ENCODE measurements at places on chromosomes 11 and 22. TPM values are rescaled to one million over a fixed set of nuclear protein-coding genes. Genes with fewer than 3 reads are reported as not detected.
A peak's percentile ranks its signal among the peaks of the same experiment; 100 is the strongest.

The GUCY1A2 gene
- 0.05 TPM for total RNA-seq

The BRSK2 gene
- 1.5 TPM for total RNA-seq

The TSPAN32 gene
- total RNA-seq, result 66.9 TPM

The GGTLC2 gene
- total RNA-seq, result not detected

The BIK gene
- total RNA-seq, result 2.7 TPM

The MS4A15 gene
- total RNA-seq, result not detected

The NCR3LG1 gene
- total RNA-seq, result 2.6 TPM

The OR52N4 gene
- 2.3 TPM for total RNA-seq

The SMDT1 gene
- 129 TPM for total RNA-seq

The OR5A1 gene
- total RNA-seq, result not detected

The IGLL1 gene
- not detected for total RNA-seq

The CDC42EP2 gene
- total RNA-seq, result 0.79 TPM

The FOLR1 gene
- total RNA-seq, result not detected

- no peak for DNase-seq
Measured at GRCh38 chr11:14255238-14255534, 103.8 kb downstream of the RRAS2 start.

GRCh38 chr22:44455963-44456358, 42.1 kb downstream of the RTL6 start:
- DNase-seq, result no peak

DNA sequence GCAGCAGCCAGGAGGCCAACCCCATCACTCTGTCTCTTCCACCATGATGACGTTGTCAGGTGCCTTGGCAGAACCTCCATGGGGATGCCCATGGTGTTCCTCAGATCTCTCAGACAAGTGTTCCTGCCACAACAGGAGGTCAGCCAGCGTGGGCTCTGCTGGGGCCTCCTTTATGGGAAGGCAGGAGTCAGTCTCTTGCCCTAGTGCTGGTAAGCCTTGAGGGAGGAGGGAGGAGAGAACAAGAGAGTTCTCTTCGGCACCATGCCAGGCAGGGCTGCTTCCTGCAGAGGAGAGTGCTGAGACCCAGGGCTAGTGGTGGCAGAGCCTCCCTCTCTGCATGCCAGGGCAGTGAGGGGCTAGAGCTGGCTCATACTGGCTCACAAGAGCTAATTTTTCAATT, 32.5 kb downstream of the GNAZ start:
- DNase-seq, result no peak

GRCh38 chr11:55172734-55173415, 89.1 kb upstream of the TRIM48 start:
- DNase-seq, result no peak

- no peak for DNase-seq
Measured at GRCh38 chr11:64809781-64810241, 540 bp downstream of the MEN1 start.

GRCh38 chr11:109735128-109735527, 313.1 kb downstream of the C11orf87 start:
- no peak for DNase-seq

DNA sequence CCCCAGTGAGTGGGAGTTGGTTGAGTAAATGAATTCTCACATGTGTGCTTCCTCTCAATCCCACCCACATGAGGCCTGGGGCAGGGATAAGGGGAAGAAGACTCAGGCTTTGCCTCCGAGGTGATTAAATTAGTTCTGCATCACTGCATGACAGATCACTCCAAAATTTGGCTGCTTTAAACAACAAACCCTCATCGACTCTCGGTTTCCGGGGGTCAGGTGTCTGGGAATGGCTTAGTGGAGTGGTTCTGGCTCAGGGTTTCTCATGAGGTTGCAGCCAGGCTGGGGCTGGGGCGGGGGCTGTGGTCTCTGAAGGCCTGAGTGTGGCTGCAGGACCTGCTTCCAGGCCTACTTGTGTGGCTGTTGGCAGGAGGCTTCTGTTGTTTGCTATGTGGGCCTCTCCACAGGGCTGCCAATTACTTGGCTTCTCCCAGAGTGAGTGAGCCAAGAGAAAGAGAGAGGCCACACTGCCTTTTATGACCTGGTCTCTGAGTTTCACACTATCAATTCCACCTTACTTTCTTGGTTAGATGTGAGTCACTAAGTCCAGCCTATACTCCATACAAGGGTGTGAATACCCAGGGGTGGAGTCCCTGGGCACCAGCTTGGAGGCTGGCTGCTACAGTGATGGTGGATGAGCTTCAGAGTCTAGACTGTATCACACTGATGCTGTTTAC, 15.9 kb downstream of the MOGAT2 start:
- DNase-seq, result no peak

DNA sequence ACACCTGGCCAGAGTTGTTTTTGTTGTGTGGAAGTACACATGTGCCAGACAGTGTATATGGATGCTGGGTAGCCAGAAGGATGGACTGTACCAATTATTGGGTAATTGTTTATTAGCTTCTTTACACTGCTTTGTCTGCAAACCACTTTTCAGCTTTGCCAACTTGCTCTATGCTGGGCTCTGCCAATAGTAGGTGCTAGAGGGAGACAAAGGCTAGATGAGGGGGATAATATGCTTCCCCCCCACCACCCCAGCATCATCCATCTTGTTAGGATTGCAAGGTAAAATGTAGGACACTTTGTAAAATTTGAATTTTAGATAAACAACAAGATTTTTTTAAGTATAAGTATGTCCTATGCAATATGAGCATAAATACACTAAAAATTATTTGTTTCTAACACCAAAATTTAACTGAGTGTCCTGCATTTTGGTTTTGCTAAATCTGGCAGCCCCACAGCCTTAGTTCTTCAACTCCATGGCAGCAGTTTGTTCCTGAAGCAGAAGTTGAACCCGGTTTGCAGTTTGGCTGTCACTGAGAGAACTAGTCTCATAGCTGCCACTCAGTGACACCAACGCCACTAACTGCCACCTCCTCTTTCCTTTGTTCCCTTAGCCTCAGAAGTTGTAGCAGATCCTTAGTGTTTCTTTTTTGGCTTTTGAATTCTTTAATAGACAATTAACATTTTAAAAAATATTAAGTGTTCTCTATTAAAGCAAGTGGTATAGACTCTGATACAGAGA, 78.8 kb downstream of the CCDC81 start:
- DNase-seq, result no peak

DNA sequence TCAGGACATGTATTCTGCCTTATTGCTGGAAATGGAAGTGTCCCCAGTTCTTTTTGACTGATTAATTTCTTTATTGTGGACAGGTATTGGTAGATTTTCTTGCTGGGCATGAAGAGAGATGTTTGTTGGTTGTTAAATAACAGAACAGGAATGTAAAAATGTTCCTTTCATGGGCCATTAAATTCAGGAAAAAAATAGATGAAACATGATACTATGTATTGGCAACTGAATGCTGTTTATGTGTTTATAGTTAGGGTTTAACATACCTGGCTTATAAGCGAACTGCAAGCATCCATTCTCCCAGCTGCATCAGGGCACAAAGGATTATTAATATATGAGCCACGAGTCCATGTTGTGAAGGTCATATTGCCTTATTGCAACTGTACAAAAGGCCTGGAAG, 368.5 kb downstream of the NELL1 start:
- DNase-seq, result no peak

- DNase-seq, result no peak
Measured at GRCh38 chr11:121154486-121155314, 53.7 kb downstream of the TECTA start.

DNA sequence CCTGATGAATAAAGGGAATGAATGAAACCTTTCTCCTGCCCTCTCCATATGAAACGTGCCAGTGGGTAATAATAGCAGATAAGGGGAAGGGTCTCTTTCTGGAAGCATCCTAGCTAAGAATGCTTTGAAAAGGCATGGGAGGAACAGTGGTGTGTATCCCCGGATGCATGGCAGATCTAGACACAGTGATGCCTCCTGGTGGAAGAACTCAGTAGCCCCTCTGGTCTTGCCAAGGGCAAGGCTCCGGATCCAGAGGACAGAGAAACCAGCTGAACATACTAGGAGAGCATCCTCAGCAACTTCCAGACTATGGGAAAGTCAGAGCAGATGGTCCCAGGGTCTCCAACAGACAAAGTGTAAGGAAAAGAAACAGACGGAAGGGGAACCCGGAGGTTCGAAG, 6.4 kb downstream of the BAIAP2L2 start:
- no peak for DNase-seq

GRCh38 chr11:107931206-107931605, 3.0 kb downstream of the RAB39A start:
- DNase-seq, result no peak

GRCh38 chr11:97746818-97747217, 1273.9 kb upstream of the CNTN5 start:
- no peak for DNase-seq

- DNase-seq, result no peak
Measured at GRCh38 chr11:76240161-76240540, 33.8 kb upstream of the WNT11 start.

DNA sequence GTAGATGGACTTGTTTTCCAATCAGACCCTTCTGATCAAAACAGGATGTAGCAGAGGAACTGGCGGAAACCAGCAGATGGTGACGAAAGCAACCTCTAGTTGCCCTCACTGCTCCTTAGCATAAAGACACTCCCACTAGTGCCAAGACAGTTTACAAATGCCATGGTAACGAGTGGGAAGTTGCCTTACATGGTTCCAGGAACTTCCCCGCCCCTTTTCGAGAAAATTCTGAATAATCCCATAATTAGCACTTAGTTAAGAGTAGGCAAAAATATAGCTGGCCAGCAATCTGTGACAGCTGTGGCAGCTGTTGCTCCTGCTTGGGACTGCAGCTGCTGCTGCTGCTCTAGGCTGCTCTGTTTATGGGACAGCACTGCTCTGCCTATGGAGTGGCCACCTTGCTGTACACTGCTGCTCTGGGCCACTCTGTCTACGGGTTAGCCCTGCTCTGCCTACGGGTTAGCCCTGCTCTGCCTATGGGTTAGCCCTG, 33.4 kb upstream of the SORL1 start:
- peak; percentile 66 for DNase-seq

- DNase-seq, result no peak
Measured at GRCh38 chr22:23859201-23859600, 1.5 kb downstream of the SLC2A11 start.

DNA sequence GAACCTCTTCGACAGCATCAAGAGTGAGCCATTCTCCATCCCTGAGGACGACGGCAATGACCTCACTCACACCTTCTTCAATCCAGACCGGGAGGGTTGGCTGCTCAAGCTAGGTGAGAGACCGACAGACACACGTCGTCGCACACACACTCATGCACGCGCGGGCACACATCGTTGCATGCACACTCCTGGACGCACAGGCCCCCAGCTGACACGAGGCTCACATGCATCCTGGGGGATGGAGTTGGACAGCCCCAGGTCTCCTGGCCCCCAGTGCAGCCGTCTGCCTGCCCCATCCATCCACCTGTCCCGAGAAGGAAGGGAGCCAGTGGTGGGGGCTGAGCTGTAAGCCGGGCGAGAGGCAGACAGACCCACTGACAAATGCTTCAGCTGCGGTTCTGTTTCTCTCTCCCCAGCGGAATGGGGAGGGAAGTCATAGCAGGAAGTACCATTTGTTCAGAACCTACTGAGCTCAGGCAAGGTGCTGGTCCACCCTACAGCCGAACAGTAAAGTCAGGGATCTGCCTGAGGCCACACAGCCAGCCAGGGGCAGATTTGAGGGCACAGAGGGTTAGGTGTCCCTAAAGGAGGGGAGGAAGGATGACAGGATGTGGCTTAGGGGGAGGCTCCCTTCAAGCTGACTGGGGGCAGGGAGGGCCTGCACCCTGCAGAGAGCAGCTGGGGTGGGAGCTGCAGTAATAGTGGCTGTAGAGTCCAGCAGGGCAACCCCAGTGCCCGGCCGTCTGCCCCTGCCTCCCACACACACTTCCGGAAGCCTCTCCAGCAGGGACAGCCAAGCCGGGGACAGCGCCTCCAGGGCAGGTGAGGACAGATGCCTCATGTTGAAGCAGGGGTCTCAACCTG, 27.1 kb downstream of the CYTH4 start:
- peak; percentile 44 for DNase-seq

DNA sequence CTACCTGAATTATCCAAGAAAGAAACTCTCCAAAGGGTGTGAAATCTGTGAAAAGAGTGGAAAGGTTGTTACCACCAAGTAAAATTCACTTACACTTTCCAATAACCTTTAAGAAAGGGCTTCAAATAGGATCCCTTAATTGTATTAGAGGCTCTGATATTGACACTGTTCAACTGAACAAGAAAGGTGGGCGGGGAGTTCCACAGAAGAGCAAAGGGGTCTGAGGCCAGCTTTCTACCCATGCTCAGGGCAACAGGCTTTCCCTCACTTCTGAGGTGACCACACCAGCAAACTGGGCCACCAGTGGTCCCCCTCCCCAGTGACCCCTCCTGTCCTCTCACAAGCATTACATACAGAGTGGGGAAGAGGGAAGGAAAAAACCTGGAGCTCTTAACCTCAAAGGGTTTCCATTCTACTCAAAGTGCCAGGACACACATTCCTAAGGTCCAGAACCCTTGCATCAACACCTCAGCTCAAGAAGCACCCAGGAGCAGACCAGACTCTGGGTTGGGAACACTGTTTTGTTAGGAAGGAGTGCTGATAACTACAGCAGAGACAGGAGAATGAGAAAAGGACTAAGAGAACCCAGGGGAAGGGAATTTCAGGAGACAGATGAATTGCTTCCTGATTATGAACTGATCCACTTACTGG, 71.6 kb upstream of the AKIP1 start:
- no peak for DNase-seq

- no peak for DNase-seq
Measured at GRCh38 chr22:40153192-40153591, 24.5 kb upstream of the TNRC6B start.

DNA sequence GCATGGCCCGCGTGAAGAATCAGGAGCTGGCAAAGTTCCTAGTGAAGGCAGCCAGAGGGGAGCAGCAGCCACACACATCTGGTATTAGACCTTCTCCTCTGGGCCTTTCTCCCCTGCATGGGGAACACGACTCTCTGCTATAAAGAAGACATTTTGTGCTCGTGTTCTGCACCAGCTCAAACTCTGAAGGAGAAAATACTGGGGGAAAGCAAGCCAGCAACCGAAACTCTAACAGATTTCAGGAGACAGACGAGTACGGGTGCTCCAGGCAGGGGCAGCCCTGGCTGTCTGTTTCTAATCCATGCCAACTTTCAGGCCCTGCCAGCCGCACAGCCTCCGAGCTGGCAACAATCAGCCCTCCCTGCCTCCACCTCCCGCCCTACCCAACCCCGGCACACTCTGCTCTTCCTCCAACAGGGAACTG, 296.3 kb downstream of the BRD1 start:
- DNase-seq, result no peak

- DNase-seq, result no peak
Measured at GRCh38 chr22:45743687-45744086, 72.1 kb downstream of the ATXN10 start.
